Cortex of kidney (tissue), 1 donor: ENCODE measurements at places on chromosomes 12 and 14.

GRCh38 chr12:4026020-4026358, 152.8 kb upstream of the PARP11 start:
- DNase-seq, result no peak

DNA sequence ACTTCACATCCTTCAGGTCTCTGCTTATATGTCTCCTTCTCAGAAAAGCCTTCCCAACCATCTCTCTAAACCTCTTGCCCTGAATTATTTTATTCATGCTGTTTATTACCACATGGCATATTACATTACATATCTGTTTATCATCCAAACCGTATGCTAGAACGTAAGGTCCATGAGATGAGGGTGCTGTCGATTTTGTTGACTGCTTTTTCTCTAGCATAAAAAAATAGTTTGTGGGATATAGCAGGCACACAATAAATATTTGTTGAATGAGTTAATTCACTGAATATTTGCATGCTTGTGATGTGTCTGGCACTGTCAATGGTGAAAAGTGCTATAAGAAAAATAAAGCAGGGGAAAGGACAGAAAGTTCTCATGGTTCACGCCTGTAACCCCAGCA, 22.9 kb downstream of the SAMD4A start:
- no peak for DNase-seq

- DNase-seq, result no peak
Observed at GRCh38 chr12:79706156-79706555, 15.4 kb upstream of the PAWR start.

- no peak for DNase-seq
Observed at GRCh38 chr14:39138440-39138839, 24.3 kb downstream of the GEMIN2 start.

GRCh38 chr12:100767371-100767770, 27.2 kb upstream of the ANO4 start:
- DNase-seq, result no peak

GRCh38 chr14:93019970-93020369, 95.8 kb downstream of the ITPK1 start:
- DNase-seq, result no peak

DNA sequence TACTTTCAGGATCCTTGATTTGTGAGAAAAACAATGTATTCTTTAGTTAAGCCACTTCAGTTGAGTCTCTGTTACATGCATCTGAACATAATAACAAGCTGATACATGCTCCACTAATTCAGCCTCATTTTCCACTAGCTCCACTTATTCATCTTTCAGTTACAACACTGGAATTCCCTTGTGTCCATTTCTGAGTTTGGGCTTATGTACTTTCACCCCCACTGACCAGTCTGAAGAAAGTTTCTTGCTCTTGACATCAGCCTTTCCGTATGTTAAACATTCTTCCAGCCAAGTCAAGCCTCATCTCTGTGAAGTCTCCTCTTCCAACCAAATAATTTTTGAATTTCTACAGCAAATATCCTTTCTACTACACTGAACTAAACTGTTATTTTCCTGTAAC, 592.5 kb upstream of the NOVA1 start:
- no peak for DNase-seq

DNA sequence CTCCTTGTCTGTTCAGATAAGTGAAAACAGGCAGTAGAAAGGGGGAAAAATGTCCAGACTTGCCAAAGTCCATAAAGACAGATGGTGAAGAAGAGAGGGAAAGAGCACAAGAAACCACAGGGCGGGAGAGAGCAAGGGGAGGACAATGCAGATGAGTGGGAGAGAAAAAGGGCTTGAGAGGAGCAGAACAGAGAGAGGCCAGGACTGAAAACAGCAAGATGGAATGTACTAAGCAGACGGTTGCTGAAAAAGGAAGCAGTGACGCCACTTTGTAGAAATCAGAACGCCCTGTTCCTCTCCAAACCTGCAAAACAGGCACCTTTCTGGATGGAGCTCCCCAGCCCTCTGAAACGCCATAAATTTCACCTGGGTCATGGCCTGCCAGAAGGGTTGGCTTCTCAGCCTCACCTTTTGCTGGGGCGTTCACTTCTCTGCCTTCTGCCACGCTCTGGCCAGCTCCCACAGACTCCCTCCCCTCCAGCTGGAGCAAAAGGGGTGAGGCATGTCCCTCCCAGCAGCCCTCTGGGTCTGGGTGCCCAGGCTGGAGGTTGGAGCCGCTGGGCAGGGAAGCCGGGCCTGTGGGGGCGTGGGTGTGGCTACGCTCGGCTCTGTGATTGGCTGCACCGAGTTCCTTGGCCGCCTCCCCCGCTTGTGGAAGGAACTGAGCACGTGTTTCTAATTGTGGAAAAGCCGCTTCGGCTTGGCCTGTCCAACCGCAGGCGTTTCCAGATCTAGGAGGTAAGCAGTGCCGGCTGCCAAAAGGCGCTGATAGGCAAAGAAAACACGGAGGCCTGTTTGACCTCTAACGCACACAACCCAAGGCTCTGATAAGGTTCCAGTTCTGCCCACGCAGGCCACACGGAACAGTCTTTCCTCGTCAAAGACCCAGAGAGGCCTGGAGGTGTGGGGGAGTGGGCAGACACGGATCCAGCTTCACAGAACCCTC, 29.3 kb downstream of the SLC7A8 start:
- peak; percentile 58 for DNase-seq

DNA sequence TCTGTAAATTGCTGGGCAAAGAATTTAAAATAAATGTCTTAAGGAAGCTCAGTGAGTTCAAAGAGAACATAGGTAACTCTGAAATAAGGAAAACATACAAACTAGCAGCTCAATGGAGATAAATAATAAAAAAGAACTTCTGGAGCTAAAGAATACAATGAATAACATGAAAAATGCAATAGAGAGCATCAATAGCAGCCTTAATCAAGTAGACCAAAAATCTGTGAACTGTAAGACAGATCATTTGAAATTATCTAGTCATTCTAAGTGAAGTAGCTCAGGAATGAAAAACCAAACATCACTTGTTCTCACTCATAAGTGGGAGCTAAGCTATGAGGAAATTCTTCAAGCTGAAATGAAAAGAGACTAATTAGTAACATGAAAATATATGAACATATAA, 5.8 kb upstream of the ABCC9 start:
- DNase-seq, result no peak

DNA sequence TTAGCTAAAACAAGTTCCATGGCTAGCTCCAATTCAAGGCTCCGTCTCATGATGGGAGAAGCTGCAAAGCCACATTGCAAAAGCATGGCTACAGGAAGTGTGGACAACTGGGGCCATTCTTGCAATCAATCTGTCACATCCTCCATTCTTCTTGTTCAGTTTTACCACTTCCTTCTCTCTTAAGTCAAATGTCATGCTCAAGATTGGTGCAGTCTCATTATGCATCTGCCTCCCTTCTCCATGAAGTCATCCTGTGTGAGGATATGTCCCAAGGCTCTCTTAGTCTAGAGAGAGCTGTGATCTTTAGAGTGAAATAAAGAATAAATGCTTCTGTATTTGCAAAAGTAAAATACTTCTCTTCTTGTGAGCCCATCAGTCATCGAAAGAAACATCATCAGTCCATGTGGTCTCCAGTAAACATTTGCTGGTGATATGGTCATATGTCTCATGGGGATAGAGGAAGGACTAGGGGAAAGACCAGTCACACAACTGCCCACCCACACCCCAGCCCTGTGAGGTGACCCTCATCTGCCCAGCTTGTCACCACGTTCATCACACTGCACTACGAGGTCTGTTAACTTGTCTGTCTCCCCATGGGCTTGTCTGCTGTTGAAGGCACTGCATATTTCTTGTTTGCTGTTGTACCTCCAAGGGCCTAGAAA, 303.0 kb downstream of the NUAK1 start:
- DNase-seq, result no peak

GRCh38 chr12:6532051-6532926, 2.0 kb upstream of the GAPDH start:
- DNase-seq, result no peak

GRCh38 chr14:77469067-77469505, 11.2 kb downstream of the AHSA1 start:
- DNase-seq, result no peak

DNA sequence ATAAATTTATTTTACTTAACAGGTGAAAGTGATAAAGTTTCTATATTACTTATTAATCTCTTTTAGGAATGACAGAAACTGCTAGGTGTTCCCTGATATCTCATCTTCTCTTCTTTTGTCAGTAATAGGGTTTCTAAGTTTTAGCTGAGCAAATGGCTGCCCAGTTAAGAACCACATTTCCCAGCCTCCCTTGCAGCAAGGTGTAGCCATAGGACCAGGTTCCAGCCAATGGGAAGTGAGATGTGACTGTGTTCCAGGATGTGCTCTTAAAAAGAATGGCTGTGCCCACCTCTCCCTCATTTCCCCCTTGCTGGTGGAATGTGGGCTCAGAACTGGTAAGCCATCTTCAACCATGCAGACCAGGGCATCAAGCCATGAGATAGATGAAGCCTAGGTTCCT, 165.6 kb downstream of the HELB start:
- no peak for DNase-seq

GRCh38 chr12:67456431-67456901, 187.3 kb downstream of the CAND1 start:
- no peak for DNase-seq

DNA sequence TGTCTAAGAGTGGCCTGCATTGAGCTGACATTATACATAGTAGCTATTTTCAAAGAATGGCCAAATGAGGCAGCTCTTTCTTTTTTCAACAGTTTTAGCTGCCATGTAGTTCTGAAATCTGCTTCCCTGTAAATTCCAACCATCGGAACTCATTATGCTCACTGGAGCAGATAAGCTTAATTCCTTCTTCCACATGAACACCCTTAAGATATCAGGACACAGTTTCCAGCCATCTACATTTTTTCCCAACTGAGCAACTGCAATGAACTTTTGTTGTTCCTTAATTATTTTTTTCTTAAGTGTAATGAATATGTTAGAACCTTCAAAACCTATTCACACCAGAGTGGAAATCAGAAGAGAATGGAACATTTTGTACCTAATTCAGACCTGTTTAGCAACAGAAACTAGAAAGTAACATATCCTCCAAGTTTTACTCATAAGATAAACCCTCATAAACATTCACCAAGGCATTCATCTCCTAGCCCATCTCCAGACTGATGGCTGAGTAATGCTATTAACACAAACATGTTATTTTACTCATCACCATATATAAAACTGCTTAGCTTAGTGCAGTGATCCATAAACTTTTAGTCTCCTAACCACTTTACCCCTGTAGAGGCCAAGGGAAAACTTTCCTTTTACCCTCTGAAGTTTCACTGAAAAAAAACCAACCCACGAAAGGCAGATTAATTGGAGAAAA, 296.1 kb upstream of the SYT1 start:
- DNase-seq, result no peak

DNA sequence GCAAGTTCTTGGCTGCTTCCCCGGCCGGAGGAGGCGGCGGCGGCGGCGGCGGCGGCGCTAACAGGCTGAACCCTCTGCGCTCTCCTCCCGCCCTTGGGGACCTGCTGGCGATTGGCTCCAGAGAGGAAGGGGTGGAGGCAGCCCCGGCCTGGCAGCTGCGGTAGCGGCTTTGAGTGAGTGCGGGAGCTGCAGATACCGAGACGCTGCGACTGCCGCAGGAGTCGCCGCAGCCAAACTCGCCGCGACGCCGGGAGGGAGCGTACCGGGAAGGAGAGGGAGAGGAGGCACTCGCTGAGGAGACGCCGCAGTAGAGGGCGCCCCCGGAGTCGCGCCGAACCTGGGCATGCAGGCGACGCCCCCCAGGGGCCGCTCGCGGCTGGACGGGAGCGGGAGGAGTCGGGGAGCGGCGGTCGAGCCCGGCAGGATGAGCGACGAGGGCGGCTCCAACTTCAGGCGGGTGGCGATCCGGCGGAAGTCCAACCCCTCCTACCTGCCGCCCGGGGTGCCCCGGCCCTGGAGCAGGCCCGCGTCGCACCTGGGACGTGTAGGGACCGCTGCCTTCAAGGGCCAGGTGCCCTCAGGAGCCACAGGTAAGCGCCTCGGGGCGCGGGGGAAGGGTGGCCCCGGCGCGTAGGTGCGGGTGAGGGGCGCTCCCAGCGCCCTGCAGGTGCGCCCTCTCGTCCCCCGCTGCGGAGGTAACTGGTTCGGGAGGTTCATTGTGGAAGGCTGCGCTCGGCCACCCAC, at the start of gene FGD4:
Gene FGD4 (plus strand): TSS at position 189 of the 744 bp plus-strand sequence.
- DNase-seq, result peak; percentile 71

DNA sequence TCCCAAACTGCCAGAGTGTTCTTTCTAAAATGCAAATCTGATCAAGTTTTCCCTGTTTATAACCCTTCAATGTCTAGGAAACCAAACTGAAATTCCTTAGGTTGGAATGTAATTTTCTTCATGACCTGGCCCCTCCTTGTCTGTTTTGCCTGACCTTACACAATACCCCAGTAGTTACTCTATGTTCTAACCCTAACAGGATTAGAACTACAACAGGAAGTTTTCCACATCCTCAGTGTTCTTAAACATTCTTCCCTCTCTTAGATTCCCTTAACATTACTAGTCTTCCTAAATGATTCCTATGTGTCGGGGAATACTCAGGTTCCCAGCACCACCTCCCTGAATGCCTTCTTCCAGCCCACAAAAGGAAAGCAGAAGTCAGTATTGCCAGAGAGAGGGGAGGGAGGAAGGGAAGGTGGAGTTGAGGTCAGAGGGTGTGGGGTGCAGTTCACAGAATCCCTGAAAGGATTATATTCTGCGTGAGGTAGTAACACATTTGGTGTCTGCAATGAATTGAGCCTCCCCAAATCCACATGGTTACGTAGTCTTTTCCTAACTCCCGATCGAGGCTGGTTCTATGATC, 72.6 kb downstream of the BBS10 start:
- DNase-seq, result no peak

- no peak for DNase-seq
Observed at GRCh38 chr14:89359477-89360222, 57.4 kb downstream of the FOXN3 start.
